Choroid plexus epithelial cell (primary cell): ENCODE measurements at places on chromosomes 7 and 10.

- DNase-seq, result peak; percentile 19
Measured at GRCh38 chr10:72089618-72090017, 1.3 kb upstream of the SPOCK2 start.

DNA sequence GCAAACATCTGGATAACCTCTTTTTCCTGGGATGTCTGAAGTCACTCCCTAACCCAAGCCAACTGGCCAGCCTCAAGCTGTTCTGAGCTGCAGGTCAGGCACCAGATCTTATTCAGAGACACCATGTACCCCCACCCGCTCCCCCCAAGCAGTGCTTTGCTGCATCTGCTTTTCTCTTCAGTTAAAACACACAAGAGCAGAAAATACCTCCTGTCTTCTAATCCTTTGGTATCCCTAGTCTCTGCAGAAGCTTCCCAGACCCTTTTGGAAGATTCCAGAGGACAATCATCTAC lies 3.0 kb downstream of the ZNF488 start:
- no peak for DNase-seq

DNA sequence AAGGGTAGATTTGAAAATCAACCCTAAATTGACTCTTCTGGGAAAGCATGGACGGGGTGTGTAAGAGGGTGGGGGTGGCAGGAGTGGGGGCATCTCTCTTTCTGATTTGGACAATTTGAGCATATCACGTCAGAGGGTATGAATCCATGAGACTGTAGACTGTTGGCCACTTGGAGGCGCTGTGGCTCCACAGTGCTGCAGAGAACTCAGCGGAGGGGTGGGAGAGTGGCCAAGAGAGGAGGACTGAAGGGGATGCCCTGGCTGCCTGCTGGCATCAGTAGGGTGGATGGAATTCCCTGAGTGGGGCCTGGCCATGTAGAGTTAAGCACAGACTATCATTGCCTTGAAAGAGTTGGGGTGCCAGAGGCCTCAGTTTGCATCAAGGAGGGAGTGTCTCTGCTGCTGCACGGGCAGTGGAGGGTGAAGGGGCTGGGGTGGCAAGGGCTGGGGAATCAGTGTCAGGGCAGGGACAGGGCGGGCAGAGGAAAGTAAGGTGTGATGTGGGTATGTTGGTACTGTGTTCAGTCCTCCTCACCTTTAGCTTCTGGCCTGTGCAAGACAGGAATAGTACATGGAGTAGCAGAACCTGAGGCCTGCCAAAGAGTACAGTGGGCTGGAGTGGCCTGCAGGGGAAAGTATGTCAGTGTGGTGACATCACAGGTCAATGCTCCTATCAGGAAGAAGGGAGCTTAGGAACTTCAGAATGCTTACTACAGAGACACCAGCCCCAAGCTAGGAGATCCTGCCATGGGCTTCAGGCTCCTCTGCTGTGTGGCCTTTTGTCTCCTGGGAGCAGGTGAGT lies 133.5 kb upstream of the PRSS58 start:
- DNase-seq, result peak; percentile 21

GRCh38 chr7:27547401-27547800 lies 115.3 kb downstream of the HIBADH start:
- peak; percentile 82 for DNase-seq

GRCh38 chr10:55989188-55989587 lies 371.9 kb downstream of the ZWINT start:
- no peak for DNase-seq

- no peak for DNase-seq
Measured at GRCh38 chr7:48108959-48109847, 20.1 kb downstream of the UPP1 start.

- DNase-seq, result peak; percentile 46
Measured at GRCh38 chr10:48608279-48608681, 3.4 kb upstream of the ARHGAP22 start.

DNA sequence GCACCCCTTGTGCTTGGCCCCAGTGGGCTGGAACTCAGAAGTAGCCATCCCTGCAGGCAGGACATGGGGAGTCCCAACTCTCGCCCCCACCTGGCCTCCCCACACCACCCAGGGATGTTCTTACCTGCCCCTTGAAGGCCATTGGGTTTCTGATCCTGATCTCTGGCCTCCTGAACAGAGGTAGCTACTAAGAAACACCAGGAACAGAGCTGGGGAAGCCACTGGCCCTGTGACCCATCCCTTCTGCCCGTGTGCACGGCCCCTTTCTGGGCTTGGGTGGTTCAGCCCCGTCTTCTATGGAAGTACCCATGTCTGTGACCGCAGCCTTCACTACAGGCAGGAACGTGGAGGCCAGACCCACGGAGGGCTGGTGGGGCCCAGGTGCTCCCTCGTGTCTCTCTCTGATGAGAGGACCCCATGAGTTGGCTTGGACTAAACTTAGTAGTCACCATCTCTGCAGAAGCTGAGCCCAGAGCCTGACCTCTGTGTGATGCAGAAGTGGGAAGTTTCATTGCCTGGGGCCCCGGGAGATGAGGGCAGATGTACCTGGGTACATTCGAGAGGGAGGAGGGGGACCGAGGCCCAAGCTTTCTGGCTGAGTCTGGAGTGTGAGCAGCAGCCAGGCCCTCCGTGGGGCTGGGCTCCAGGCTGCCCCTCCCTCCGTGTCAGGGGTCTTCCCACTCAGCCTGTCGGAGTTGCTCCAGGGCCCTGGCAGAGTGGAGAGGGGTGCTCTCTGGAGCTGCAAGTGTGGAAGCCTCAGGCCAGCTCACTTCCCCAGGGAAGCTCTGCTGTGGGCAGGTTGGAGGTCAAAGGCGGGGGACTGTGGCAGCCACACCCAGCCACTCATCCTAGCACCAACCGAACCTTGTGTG lies 81.0 kb downstream of the MKI67 start:
- no peak for DNase-seq

DNA sequence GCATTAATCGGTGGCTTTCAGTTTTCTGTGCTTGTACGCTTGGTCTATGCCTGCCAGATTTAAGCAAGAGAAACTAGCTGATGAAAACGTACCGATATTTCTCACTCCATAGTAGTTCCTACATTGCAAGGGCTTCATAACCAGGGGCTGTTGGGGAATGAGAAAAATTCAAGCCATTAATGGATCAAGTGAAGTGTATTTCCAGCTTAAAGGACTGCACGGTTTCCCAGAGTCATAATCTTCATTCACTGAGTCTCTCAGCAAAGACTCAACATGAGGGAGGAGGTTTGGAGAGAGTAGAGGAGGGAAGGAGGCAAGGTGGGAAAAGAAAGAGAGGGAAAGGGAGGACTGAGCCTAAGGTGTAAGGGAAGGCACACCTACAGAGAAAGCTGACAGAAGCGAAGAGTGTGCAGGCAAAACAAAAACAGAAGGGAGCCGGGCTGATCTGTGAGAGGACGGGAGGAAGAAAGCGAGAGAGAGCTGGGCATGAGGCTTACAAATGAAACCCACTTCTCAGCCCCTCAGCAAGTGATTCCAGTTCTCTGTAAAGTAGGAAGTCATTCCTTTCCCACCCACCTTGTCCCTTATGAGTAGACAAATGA lies 625 bp downstream of the GIMAP2 start:
- peak; percentile 1 for DNase-seq

DNA sequence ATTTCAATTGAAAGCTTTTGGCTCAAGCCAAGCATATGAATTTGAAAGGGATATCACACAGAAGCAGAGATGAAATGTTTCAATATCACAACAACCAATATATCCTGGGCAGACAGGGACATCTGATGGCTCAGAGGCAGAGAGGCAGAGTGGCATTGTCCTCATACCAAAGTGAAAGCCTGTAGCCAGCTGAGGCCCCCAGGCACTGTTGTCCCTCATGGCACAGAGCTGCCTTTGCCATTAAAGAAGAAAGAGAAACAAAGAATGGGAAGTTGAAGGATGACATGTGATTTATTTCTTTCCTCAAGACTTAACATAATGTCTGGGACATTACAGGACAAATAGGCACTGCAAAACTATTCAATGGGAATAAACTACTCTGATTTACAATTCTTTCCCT lies 504.3 kb upstream of the PCDH15 start:
- no peak for DNase-seq

DNA sequence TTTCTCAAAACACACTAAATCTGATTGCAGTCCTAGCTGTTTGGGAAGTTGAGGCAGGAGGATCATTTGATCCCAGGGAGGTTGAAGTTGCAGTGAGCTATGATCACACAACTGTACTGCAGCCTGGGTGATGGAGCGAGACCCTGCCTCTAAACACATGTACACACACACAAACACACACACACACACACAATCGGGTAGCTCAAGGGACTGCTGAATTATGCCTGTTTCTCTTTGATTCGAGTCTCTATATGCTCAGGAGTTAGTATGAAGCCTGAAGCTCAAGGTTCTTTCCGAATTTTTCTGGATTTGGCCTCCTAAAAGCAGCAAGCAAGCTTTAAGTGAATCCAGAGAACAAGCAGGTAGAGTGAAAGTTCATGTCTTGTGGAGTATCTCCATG lies 22.5 kb downstream of the PRTFDC1 start:
- DNase-seq, result no peak

DNA sequence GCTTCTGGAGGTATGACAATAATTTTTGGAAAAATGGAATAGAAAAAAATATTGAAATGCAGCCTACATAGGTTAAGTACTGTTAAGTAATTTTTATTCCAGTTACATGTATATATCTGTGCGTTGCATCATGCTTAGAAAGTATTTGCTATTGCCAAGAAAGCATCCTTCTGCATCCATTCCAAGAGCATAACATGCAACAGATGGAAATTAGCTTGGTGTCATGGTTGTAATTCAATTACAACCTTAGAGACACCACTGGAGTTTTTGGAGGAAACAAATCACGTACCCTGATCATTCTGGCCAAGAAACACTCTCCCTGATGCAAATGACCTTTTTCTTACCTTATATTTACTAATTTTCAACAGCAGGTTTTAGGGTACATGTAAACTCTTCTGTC lies 1.7 kb downstream of the AKR1B1 start:
- peak; percentile 34 for DNase-seq

DNA sequence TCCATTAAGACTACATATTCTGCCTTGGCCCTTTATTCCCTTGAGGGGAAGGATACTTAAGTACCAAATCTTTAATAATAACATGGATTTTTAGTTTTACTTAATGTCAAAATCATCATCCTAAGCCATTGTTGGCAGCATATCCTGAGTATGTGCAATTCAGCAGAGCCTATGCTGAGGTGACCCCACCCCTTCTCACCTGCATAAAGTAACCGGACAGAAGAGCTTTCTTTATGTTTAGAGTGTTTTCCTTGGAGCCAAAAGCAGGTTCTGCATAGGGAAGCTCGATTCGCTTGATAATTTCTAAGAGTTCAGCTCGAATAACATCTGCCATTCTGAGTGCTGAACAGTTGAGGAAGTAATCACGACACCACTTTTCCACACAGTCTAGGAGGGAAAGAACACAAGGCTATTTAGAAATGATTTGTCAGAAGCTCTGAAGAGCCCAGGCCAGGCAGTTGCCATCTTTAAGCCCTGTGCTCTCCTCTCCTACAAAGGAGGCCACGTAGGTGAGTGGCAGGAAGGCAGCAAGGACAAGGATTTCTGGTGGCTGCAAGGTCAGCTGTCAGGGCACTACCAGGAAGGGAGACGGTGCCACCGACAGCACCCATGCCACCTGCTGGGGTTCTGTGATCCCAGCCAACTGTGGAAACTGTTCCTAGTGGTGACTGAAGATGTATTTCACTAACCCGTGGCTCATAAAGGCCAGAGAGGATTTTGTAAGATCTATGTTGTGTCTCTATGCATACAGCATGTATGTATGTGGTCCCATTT lies 15.6 kb downstream of the BCCIP start:
- no peak for DNase-seq

GRCh38 chr10:92219559-92219958 lies 71.3 kb downstream of the CPEB3 start:
- DNase-seq, result no peak

GRCh38 chr7:107631588-107632491 lies 28.8 kb upstream of the SLC26A4 start:
- DNase-seq, result no peak

DNA sequence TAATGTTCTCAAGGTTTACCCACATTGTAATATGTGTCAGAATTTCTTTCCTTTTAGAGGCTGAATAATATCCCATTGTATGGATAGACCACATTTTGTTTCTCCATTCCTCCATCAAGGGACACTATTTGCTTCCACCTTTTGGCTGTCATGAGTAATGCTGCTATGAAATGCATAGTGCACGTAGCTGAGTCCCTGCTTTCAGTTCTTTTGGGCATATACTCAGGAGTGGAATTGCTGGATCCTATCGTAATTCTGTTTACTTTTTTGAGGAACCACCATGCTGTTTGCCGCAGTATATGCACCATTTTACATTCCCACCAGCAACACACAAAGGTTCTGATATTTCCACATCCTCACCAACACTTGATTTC lies 60.0 kb downstream of the PRF1 start:
- DNase-seq, result peak; percentile 33

DNA sequence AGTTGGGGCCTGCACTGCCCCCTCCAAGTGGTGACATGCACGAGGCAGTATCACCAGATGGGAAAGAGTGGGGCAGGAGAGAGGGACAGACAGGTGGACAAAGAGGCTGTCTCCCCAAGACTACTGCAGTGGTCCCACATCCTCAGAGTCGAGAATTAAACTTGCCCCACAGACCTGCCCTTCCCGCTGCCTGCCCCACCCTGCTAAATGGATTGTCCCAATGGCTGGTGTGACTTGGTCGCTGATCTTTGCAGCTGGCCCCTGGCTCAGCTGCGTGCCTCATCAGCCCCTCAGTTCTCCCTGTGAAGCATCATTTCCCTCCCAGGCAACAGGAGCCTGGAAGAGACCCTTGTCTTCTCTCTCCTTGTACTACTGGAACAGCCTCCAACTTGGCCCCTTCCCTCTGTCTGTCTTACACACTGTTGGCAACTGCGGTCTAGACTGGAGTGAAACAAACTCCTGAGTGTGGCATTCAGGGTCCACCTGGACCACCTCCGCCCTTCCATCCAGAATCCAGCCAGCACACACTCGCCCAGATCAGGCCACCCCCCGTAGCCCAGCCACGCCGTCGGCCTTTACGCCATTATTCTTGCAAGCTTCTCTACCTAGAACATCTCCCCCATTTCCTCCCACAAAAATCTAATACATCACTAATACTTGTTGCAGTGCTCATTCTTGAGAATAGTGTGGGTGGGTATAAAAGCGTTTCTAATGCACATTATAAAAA lies 275.1 kb downstream of the CELF2 start:
- no peak for DNase-seq

DNA sequence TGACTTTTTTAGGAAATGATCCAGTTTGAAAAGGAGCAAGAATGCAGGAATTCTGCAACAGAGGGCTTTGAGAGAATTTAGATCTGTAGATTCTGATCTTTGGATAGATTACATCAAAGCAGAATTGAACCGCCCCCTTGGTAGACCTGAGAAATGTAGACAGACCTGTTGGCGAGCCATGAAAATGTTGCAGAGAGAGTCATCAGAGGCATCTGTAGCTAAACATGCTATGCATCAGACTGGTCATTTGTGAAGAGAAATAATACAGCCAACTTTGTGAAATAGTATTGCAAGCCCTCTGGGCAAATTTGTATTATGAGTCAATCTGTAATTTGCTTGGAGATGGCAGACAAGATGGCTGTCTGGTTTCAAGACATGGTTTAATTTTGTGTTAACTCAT lies 4.3 kb upstream of the C1GALT1 start:
- DNase-seq, result no peak
